ENCODE measurements at places on chromosomes 1 and 21.

DNA sequence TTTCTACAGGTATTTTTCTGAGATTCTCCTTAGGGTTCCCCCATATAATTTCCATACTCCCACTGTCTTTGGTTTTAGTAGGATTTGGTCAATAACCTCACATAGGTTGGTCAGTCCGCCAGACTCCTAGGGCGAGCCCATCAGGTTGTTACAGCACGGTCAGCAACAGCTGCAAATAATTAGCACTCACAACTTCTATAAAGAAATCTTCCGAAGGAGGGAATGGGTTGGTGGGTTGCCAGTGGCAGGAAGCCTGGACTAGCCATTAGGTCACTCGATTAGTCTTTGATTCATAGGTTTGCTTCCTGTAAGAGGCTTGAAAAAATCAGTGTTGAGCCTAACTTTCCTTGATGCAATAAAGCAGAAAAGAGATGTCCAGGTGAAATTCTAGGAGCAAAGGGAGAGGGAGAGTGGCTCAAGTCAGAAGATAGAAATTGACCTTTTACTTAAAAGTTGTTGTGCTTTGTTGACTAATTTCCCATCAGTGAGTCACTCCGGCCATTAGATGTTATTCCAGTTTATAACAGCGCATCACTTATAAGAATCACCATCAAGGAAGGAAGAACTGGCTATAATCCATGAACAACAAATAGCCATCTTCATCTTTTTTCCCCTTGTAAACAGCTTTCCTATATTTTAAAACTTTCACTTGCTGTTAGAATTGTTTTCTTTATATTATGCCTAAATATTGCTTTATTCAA is 88.3 kb downstream of the TPR start:
- no peak for DNase-seq

GRCh38 chr1:53307037-53307436 is 20.8 kb downstream of the LRP8 start:
- no peak for DNase-seq

- no peak for DNase-seq
Measured at GRCh38 chr1:36177589-36178431, 21.9 kb downstream of the MAP7D1 start.

DNA sequence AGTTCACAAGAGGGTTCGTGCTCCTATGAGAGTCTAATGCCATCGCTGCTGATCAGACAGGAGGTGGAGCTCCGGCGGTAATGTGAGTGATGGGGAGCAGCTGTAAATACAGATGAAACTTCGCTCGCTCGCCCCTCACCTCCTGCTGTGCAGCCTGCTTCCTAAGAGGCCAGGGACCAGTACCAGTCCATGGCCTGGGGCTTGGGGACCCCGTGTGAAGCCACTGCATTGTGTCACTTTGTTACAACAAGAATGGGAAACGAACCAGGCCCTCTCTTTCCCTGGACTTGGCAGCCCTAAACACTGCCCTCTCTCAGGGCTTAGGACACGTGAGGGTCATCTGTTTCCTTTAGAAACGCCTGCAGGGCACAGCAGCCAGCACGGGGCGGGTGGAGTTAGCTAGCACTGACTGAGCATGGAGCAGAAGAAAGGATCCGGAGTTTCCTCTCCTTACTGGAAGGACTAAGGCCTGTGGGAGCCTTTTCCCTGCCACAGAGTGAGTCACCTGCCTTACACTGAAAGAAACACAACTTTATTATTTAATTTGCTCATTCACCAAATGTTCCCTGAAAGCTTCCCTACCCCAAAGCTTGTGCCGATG is 185.2 kb upstream of the TMEM51 start:
- DNase-seq = no peak

GRCh38 chr1:33148615-33149014 is 33.2 kb downstream of the TRIM62 start:
- DNase-seq = no peak

Measured in CD4-positive, alpha-beta T cell treated with Interferon gamma for 1 hour (primary cell).